ENCODE measurements at places on chromosomes 6 and 20.

- peak; percentile 52 for DNase-seq
Observed at GRCh38 chr6:32192608-32193039, at the start of gene GPSM3. Gene GPSM3, minus strand, starts transcription at chr6:32192643. Its CDS starts 130 bp downstream, at chr6:32192513.

DNA sequence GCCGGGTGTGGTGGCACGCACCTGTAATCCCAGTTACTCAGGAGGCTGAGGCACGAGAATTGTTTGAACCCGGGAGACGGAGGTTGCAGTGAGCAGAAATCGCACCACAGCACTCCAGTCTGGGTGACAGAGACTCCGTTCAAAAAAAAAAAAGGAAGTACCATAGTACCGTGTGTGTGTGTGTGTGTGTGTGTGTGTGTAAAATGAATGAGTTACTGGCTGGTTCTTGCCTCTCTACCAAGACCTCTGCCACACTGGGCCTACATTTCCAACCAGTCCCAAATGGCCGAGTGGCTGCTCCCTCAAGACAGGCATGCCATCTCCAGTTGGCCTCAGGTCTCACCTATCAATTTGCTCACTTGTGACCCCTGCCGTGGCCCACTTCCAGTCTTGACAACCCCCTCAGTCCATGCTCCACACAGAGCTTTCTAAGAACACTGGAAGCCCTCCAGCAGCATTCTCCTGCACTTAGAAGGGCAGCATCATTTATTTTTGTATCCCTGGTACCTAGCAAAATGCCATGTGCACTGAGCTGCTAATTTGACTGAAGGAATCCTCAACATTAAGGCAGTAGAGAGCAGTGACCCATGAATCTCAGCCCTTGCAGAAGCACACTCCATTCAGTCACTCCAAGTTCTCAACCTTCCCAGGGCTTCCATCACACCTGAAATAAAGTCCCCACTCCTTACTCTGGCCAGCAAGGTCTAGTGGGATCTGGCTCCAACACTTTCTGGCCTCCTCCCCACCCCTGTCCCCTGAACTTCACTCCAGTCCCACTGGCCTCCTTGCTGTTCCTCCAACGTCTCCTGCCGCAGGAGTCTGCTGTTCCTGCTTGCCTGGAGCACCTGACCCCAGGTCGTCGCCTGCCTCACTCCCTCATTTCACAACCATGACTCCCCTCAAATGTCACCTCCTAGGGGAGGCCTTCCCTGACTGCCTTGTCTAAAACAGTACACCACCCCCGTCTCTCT is 29.9 kb downstream of the COX4I2 start:
- no peak for DNase-seq

GRCh38 chr6:77373955-77374354 is 89.3 kb downstream of the HTR1B start:
- DNase-seq: no peak

DNA sequence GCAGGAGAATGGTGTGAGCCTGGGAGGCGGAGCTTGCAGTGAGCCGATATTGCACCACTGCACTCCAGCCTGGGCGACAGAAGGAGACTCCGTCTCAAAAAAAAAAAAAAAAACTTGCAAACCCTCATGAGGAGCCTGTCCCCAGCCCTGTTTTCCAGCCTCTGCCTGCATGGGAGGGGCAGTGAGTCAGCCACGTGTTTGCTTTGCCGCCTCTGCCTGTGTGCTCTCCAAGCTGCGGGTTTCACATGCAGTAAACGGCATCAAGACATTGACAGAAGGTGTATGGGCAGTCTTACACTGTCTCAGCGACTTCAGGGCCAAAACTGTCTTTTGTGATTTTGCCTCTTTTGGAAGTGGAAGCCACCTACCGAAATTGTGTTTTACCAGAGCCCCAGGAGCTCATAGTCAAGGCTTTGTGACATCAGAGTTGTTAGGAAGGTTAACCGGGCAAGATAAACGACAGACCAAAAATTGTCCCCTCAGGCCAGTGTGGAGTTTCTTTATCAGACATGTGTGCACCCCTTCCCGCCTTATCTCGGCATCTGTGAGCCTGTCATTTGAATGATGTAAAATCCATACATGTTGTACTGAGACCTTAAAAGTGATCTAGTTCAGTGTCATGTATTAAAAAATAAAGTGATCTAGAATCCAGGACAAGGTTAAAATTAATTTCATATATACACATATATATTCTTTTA is 52.9 kb downstream of the RPP40 start:
- DNase-seq: no peak

DNA sequence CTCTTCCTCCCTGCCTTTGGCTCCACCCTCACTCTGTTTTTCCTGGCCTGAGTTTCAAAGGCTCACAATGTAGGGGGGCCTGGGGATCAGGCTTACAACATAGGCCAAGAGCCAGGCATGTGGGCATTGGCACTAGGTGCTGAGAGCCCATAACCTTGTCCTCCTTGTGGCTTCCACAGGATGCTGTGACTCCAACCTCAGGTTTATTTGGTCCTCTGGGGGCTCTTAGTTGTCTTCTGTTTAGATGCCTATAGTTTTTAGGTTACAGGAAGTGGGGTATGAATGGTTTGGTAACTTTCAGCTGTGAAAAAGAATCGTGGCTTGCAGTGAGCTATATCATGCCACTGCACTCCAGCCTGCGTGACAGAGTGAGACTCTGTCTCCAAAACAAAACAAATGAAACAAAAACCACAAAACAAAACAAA is 25.6 kb downstream of the MMP24 start:
- no peak for DNase-seq

- DNase-seq: no peak
Observed at GRCh38 chr6:74606582-74607071, 599.2 kb downstream of the COL12A1 start.

GRCh38 chr6:154232013-154232910 is 124.3 kb downstream of the IPCEF1 start:
- DNase-seq: no peak

DNA sequence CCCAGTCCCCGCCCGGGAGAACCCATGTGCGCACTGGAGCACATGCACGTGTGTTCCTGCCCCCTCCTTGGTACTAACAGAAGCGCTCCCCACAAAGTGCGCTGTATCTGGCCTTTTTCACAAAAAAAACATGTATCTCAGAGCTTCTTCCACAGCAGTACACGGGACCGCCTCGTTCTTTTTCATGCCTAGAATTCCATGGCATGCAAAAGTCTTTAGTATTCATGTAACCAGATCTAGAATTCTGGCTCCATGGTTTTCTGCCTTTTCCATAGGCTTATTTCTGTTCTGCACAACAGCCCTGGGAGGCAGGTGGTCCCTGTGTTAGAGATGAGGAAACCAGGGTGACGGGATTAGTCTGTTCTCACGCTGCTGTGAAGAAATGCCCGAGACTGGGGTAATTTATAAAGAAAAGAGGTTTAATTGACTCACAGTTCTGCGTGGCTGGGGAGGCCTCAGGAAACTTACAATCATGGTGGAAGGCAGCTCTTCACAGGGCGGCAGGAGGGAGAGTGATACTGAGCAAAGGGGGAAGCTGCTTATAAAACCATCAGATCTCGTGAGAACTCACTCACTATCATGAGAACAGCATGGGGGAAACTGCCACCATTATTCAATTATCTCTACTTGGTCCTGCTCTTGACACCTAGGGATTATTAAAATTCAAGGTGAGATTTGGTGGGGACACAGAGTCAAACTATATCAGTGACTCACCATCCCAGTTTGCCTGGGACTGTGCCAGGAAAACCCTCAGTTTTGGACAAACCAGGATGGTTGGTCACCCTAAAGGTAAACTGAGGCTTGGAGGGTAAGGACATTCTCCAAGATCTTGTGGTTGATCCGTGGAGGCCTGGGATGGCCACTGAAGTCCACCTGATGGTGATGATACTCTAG is 41.0 kb downstream of the C20orf203 start:
- no peak for DNase-seq

GRCh38 chr6:45715508-45715803 is 300.2 kb downstream of the CLIC5 start:
- DNase-seq: no peak

DNA sequence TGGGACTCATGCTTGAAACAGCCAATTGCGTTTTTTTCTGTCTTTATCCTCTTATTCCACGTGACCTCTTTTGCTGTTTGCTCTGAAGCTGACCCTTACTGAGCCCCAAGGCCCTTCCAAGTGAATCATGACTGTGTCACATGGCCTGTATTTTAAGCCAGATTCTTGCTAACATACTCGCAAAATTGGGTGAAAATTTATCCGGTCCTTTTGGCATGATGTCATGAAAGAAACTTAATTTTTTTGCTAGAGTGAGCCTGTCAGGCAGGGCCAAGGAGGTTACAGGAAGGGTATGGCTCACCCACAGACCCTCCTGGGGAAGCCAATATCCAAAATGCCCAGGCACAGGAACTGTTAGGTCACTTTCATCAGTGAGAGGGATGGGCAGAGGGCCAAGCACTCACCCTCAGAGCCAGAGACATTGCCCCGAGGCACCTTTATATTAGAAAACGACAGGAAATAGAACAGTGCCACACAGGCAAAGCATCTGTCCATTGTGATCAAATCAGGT is 296.7 kb downstream of the CDH26 start:
- no peak for DNase-seq

DNA sequence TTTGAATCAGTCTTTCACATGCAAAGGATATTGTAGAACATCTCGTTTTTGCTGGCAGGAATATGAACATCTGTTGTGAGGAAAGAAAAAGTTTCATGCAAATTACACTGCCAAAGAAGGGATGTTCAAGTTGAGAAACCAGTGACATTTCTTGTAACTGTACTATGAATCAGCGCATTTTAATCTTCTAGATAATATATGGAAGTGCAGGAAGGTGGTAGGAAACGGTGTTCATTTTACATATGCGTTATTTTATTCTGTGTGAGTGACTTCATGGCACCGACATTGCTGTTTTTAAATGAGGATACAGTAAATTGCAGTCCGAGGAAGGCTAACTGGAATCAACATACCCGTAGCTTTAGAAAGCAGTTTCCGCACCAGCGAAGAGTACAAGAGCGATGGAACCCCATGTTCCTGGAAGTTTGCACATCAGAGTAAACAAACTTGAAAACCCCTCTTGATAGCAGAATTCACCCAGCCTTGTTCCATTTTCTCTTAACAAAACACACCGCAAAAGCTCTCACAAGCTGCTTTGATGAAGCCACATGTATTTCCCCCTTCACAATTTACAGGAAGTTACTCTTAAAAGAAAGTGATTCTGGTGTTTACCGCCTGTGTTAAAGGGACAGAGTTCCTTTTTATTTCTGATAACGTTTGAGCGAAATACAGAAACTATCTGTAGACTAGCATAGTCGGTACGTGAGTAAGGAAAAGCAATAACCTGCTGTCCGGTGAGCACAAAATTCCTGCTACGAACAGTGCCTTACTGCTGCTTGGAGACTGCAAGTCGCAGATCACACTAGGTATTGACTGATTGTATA is 11.5 kb downstream of the PRDM1 start:
- no peak for DNase-seq

DNA sequence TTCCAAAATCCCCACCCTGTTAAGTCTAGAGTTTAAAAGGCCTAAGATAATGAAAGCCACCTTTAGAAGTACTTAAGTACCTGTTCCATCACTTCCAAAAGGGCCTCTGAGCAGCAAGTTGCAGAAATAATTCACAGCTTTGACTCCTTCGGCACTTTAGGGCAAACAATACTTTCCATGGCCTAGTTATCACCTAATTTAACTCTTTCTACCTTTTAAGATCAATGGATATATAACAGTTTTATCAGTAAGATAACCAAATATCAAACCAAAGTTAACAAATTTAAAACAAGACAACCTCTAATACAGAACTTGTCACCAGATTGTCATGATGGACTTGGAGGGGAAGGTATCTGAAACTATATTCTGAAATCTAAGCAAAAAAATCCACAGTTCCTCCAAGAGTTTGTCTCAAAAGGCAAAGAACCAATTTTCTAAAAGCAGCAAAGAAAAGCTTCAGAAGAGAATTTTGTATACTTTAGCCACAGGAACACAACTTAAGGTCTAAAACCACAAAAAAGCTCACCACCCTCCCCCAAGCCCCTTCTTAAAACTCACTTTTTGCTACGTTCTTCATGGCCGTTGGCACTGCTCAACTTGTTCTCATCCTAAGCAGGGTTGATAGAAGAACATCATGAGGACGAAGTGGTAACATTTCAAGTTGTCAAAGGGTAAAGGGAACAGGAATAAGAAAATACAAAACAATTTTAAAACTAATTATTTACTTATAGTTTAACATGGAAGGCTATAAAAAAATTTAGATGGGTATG is 3.5 kb downstream of the RBM39 start:
- DNase-seq: no peak

- no peak for DNase-seq
Observed at GRCh38 chr6:15522427-15522826, 140.4 kb downstream of the DTNBP1 start.

GRCh38 chr20:9705722-9706476 is 133.0 kb downstream of the PAK5 start:
- no peak for DNase-seq

GRCh38 chr6:106749609-106750008 is 120.2 kb downstream of the QRSL1 start:
- no peak for DNase-seq

DNA sequence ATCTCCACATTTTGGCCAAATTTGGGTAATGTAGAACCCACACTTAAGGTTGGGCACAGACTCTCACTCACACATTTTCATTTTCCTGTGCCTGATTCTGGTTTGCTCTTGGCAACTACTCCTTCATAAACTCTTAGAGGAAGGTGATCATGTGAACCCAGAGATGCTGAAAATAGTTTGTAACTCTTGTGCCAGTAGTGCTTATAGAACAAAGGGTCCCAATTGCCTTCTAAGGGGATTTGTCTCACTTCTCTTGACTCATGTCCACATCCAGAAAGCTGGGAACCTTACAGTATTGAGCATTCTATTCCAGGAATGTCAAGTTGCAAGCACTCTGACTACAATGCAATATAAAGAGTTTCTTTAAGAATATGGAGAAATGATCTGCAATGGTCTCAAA is 62.0 kb upstream of the TASP1 start:
- no peak for DNase-seq

DNA sequence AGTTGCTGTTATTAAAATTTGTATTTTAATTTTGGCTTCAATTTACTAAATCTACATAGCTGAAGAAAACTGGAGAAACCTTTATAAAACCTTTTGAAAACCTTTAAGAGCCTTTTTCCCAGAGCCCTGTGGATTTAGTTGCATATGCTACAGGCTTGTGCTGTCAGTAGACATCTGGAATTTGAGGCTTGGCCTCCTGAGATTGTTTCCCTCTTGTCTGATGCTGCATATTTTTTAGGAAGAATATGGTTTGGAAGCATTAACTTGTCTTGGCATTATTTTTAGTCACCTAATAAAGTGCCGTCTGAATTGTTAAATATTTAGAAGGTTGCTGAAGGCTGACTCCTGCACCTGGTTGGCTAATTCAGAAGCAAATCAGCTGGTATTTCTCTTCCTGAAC is 369.4 kb downstream of the UTRN start:
- no peak for DNase-seq

- DNase-seq: no peak
Observed at GRCh38 chr6:147407571-147407970, 100.9 kb upstream of the SAMD5 start.
